ENCODE measurements at places on chromosomes 4 and X. TPM values are rescaled to one million over a fixed set of nuclear protein-coding genes. Genes with fewer than 3 reads are reported as not detected.
A peak's percentile ranks its signal among the peaks of the same experiment; 100 is the strongest.

DNA sequence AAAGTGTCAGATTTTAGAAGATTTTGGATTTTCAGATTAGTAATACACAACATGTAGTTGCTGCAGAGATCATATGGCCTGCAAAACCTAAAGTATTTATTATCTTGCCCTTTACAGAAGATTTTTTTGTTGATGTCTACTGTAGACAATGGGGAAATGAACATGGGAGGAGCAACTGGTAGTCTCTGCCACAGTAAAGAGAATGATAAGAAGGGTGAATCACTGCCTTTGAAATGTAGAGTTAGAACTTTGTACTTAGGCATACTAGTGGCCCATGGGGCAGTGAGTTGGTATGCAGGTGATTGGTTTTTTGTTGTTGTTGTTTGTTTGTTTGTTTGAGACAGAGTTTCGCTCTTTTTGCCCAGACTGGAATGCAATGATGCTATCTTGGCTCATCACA lies 50.1 kb downstream of the GAB1 start:
- no peaks in the 10 kb centered on the region for H3K36me3 ChIP-seq
- H3K4me1 ChIP-seq: no peaks in the 10 kb centered on the region
- no peak for DNase-seq
- H3K4me3 ChIP-seq: no peak overlapping the region

DNA sequence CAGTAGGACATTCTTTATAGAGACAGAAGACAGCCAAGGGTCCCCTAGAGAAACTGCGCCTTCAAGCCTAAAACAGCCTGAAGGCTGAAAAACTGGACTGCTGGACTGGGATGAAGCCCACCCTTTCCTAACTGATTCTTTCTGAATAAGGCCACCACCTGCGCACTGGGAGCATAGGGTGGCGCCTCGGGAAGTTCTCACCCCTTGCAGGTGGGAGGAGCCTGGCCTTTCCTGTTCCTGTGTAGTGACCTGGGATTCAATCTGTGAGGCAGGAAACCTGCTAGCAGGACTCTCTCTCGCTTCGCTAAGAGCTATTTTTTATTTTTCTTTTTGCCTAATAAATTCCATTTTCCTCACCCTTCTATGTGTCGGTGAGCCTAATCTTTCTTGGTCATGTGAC lies 61.8 kb upstream of the KLHL13 start:
- H3K4me1 ChIP-seq: no peaks in the 10 kb centered on the region
- H3K36me3 ChIP-seq: no peaks in the 10 kb centered on the region
- no peak overlapping the region for H3K4me3 ChIP-seq
- no peak for DNase-seq
- no peaks in the 10 kb centered on the region for H3K27me3 ChIP-seq

TRIM61 gene
- 3.1 TPM for total RNA-seq

- H3K4me3 ChIP-seq: peak overlapping the region; percentile 100
- H3K36me3 ChIP-seq: peaks cover 18% of the 10 kb centered on the region
- DNase-seq: peak; percentile 83
- H3K4me1 ChIP-seq: peaks cover 37% of the 10 kb centered on the region
- H3K27ac ChIP-seq: peak overlapping the region; percentile 100
These were observed 531 bp downstream of the HCFC1 start for GRCh38 chrX:153971124-153971449.

GRCh38 chr4:184282895-184283654 lies 65.4 kb upstream of the ENPP6 start:
- peak overlapping the region; percentile 55 for H3K4me3 ChIP-seq
- H3K36me3 ChIP-seq: peaks cover 6% of the 10 kb centered on the region
- peaks cover 77% of the 10 kb centered on the region for H3K4me1 ChIP-seq
- peak overlapping the region; percentile 87 for H3K27ac ChIP-seq
- no peaks in the 10 kb centered on the region for H3K27me3 ChIP-seq

DNA sequence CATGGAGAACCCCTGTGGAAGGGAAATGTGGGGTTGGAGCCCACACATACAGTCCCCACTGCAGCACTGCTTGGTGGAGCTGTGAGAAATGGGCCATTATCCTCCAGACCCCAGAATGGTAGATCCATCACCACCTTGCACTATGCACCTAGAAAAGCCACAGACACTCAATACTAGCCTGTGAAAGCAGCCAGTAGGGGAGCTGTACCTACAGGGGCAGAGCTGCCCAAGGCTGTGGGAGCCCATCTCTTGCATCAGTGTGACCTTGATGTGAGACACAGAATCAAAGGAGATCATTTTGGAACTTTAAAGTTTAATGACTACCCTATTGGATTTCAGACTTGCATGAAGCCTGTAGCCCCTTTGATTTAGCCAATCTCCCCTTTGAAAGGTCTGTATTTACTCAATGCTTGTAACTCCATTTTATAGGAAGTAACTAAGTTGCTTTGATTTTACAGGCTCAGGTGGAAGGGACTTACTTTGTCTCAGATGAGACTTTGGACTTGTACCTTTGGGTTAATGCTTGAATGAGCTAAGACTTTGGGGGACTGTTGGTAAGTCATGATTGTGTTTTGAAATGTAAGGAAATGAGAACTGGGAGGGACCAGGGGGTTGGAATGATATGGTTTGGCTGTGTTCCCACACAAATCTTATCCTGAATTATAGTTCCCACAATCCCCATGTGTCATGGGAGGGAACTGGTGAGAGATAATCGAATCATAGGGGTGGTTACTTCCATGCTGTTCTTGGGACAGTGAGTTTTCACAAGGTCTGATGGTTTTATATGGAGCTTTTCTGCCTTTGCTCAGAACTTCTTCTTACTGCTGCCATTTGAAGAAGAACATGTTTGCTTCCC lies 352.6 kb downstream of the INPP4B start:
- H3K4me1 ChIP-seq: no peaks in the 10 kb centered on the region
- no peaks in the 10 kb centered on the region for H3K27me3 ChIP-seq
- DNase-seq: no peak
- no peak overlapping the region for H3K27ac ChIP-seq

GRCh38 chrX:48911412-48912182 lies at the start of gene SLC35A2:
TSS of gene SLC35A2 (minus strand) at chrX:48911646. CDS start at chrX:48911636, 10 bp downstream.
- H3K4me3 ChIP-seq: peak within 1 kb of the TSS; percentile 98
- H3K27ac ChIP-seq: peak within 1 kb of the TSS; percentile 93
- DNase-seq: peak; percentile 85
- peaks cover 35% of the 10 kb centered on the region for H3K4me1 ChIP-seq
- H3K36me3 ChIP-seq: peaks cover 36% of the 10 kb centered on the region
- no peaks in the 10 kb centered on the region for H3K27me3 ChIP-seq

- H3K4me1 ChIP-seq: no peaks in the 10 kb centered on the region
- no peak overlapping the region for H3K4me3 ChIP-seq
- H3K27me3 ChIP-seq: no peaks in the 10 kb centered on the region
- H3K27ac ChIP-seq: no peak overlapping the region
- H3K36me3 ChIP-seq: no peaks in the 10 kb centered on the region
- no peak for DNase-seq
These were observed 891.0 kb upstream of the FRG1 start for GRCh38 chr4:189049682-189050081.

GPR34 gene
- 1.2 TPM for total RNA-seq

DNA sequence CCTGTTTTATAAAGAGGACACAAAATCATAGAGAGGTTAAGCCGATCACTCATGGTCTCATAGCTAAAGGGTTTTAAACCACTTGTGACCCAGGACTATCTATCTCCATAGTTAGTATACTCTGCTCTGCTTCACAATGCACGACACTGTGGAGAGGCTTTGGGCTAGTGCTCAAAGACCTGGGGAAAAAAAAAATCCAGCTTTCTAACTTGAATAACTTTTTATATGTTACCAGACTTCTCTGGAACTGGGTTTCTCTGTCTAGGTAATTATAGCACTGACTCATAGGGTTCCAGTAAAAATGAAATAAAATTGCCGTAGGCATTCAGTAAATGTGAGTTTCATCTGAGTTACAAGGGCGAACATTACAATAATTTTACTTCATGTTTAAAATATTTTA lies 273.7 kb upstream of the TECRL start:
- no peak overlapping the region for H3K4me3 ChIP-seq
- no peaks in the 10 kb centered on the region for H3K4me1 ChIP-seq
- no peaks in the 10 kb centered on the region for H3K27me3 ChIP-seq
- no peaks in the 10 kb centered on the region for H3K36me3 ChIP-seq
- no peak overlapping the region for H3K27ac ChIP-seq

DNA sequence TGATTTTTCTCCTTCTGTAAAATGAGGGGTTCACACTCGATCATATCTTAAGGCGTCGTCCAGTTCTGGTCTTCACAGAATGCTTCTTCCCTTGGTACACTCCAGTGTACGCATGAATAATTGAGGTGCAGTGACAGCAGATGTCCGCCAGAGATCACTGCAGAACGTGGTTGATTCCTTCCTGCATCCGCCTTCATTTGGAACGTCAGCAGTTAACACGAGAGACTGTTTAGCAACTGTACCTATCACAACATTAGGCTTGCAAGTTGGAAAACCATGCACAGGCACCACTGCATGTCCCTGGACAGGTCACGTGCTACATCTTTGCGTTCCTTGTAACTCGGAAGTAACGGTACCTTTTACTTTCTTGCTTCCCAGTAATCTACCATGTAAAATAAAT lies 66.0 kb upstream of the GEMIN8 start:
- no peaks in the 10 kb centered on the region for H3K36me3 ChIP-seq
- no peak overlapping the region for H3K4me3 ChIP-seq
- no peaks in the 10 kb centered on the region for H3K4me1 ChIP-seq
- no peak overlapping the region for H3K27ac ChIP-seq
- peaks cover 4% of the 10 kb centered on the region for H3K27me3 ChIP-seq

TMEM144 gene
- not detected for total RNA-seq

- no peaks in the 10 kb centered on the region for H3K4me1 ChIP-seq
- no peak overlapping the region for H3K4me3 ChIP-seq
- peaks cover 10% of the 10 kb centered on the region for H3K27me3 ChIP-seq
- no peak overlapping the region for H3K27ac ChIP-seq
- no peak for DNase-seq
These were observed 31.1 kb downstream of the ART3 start for GRCh38 chr4:76105652-76106051.

- no peaks in the 10 kb centered on the region for H3K27me3 ChIP-seq
- no peaks in the 10 kb centered on the region for H3K36me3 ChIP-seq
- no peak overlapping the region for H3K4me3 ChIP-seq
- no peaks in the 10 kb centered on the region for H3K4me1 ChIP-seq
- H3K27ac ChIP-seq: no peak overlapping the region
- DNase-seq: no peak
These were observed 73.9 kb downstream of the REPS2 start for GRCh38 chrX:17020356-17020755.

PAK3 gene
- not detected for total RNA-seq

IL13RA1 gene
- total RNA-seq: 0.57 TPM

- no peaks in the 10 kb centered on the region for H3K4me1 ChIP-seq
- no peak overlapping the region for H3K27ac ChIP-seq
- no peak overlapping the region for H3K4me3 ChIP-seq
- DNase-seq: no peak
- no peaks in the 10 kb centered on the region for H3K36me3 ChIP-seq
- H3K27me3 ChIP-seq: no peaks in the 10 kb centered on the region
These were observed 13.6 kb upstream of the FREM3 start for GRCh38 chr4:143713955-143714625.

GRCh38 chr4:27684610-27685011 lies 824.0 kb downstream of the STIM2 start:
- H3K27me3 ChIP-seq: no peaks in the 10 kb centered on the region
- DNase-seq: peak; percentile 2
- H3K36me3 ChIP-seq: no peaks in the 10 kb centered on the region
- no peak overlapping the region for H3K4me3 ChIP-seq
- H3K4me1 ChIP-seq: no peaks in the 10 kb centered on the region
- H3K27ac ChIP-seq: no peak overlapping the region

DNA sequence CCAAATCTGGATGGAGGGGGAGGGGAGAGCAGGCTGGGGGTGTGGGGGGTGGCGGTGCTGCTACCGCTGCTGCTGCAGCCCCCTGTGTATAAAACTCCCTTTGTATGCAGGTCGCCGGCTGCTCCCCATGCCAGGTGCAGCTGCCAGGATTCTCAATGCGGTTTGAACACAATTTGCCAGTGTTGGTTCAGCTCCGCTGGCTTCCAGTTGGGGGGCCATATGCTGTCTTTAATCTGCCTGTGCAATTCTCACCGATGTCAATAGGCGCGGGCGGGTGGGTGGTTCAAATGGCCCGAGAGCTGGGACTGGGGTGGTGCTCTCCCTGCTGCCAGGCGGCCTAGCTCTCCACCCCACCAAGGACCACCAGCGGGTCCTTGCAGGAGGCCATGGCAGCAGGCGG lies 257.6 kb downstream of the BCOR start:
- H3K36me3 ChIP-seq: no peaks in the 10 kb centered on the region
- peaks cover 3% of the 10 kb centered on the region for H3K27me3 ChIP-seq
- no peak for DNase-seq
- no peak overlapping the region for H3K27ac ChIP-seq
- H3K4me1 ChIP-seq: no peaks in the 10 kb centered on the region
- no peak overlapping the region for H3K4me3 ChIP-seq

MGAT4D gene
- not detected for total RNA-seq

GRCh38 chrX:133249266-133250058 lies 31.3 kb upstream of the TFDP3 start:
- H3K36me3 ChIP-seq: no peaks in the 10 kb centered on the region
- no peak overlapping the region for H3K4me3 ChIP-seq
- H3K27ac ChIP-seq: no peak overlapping the region
- no peaks in the 10 kb centered on the region for H3K4me1 ChIP-seq

TRIML1 gene
- not detected for total RNA-seq

DNA sequence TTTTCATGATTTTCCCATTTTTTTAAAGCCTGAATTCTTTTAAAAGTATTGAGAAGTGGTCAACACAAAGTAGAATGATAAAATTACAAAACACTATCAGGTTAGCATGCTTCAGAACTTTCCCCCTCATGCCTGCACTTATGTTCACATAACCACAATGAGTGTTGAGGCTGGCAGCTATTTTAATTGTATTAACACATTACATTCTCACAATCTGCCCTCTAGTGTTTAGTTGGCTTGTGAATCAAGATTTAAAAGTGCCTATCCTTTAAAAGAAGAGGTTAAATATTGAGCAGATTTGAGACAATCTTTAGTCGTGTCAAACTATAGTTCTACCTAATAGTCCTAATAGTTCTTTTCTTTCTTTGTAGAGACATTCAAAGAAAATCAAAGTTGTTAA lies 93.6 kb upstream of the NAP1L5 start:
- no peak overlapping the region for H3K4me3 ChIP-seq
- DNase-seq: no peak
- H3K4me1 ChIP-seq: peaks cover 21% of the 10 kb centered on the region
- H3K27ac ChIP-seq: no peak overlapping the region

DNA sequence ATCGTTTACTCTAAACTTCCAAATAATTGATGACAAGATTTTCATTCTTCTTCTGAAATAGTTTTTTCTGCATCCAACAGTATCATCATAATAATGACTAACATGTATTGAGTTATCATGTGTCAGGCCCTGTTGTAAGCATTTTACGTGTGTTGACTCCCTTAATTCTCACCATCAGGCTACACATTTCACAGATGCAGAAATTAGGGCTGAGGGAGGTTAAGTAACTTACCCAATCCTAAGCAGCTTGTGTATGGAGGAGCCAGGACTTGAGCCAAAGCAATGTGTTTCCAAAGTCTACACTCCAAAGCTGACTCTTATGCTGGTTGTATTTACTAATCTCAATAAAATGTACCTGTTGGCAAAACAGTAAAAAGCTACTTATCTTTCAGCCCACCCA lies 11.2 kb upstream of the KDR start:
- no peaks in the 10 kb centered on the region for H3K36me3 ChIP-seq
- H3K4me1 ChIP-seq: no peaks in the 10 kb centered on the region
- H3K4me3 ChIP-seq: no peak overlapping the region
